T47D (cell line): ENCODE measurements at places on chromosomes 11 and 22.

DNA sequence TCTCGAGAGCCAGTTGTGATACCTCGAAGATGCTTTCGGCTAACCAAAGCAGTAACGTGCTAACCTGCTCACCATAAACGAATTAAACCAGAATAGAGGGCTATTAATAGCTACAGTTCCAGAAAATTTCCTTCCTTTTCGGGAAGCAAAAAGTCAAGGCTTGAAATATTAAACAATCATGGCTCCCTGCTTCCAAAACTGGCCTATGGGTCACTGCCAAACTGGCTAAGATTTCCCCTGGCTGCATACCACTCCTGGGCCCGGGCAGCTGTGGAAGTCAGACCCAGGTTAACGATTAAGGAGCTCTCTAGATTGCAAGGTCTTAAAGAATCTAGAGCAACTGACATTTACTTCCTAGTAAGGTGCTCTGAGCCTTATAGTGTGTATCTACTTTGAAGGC is 1.7 kb downstream of the AMOTL1 start:
- no peak for DNase-seq

DNA sequence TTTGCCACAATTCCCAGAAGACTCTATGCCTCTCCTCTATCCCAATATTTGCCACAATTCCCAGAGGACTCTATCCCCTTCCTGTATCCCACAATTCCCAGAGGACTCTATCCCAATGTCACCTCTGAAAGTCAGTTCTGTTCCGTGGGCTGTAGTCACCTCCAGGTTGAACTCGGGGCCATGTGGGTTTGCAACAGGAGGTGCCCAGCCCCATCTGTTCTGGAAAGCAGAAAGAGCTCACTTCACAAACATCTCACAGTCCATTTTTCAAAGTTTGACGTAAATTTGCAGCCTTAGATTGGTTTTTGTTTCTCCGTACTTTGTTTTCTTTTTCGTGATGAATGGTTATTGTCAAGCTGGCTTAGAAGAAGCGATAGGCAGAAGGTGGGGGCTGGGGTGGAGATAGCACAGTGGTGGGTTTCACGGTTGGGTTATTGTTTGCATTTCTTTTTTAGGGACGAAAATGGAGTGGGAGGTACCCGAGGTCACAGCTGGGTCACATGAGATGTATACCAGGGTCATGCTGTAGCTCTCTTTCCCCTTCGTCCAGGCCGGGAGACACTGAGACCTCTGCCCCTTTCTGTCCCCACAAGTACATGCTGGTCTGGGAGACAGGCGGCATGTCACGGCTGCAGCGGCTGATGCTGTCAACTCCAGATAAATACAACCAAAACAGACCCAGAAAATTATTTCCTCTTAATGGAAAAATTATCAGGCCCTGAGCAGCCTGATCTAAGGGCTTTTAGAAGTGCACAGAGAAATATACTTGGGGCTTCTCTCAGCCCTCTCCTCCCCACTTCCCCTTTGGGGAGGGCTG is 374.5 kb downstream of the CADM1 start:
- DNase-seq = no peak

DNA sequence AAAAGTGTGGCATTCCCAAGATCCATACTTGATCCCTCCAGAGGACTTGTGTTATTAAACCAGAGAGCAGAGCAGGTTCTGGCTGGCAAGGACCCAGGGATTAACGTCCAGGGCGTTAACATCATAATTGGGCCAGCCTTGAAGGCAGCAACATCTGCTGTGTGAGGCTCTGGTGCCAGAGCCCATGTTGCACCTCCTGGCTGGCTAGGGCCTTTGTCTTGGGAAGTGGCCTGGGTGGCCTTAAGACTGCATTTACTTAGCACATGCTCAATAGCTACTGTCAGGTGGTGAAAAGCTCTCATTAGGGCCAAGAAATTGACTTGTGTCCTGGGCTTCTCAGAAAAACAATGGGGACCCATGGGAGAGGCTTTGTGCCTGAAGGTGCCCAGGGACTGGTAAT is 66.6 kb downstream of the CACNG2 start:
- DNase-seq = no peak

DNA sequence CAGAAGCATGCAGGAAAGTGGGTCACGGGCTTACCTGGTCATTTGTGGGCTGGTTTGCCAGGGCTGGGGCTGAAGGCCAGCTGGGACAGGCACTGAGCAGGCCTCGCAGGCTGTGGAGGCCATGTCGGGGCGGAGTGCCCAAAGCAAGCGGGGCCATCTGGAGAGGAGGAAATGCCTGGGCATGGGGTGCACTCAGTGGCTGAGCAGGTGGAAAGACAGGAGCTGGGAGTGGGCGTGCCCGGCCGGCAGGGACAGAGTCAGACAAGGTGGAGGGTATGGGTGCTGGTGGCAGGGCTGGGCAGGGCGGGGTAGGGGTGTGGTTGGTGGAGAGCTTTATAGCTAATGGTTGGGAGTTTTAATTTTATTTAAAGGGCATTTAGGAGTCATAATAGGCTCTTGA is 27.4 kb downstream of the DAGLA start:
- no peak for DNase-seq

DNA sequence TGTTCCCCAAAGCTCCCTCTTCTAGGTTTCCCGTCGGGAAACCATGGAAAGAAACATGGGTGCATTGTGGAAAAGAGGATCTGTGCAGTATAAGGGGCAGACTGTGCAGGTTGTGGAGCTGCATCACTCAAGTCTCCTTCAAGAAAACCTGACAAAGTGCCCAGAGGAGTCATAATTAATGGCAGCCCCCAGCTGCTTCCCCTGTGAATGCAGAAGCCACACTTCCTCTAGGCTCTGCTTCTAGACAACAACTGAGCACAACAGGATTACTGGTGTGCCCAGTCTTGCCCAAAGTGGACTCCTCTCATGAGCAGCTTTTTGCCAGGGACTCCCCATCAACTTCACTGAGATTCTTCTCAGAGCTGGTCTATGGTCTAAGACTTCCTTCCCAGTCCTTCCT is 42.6 kb upstream of the SCUBE2 start:
- no peak for DNase-seq

DNA sequence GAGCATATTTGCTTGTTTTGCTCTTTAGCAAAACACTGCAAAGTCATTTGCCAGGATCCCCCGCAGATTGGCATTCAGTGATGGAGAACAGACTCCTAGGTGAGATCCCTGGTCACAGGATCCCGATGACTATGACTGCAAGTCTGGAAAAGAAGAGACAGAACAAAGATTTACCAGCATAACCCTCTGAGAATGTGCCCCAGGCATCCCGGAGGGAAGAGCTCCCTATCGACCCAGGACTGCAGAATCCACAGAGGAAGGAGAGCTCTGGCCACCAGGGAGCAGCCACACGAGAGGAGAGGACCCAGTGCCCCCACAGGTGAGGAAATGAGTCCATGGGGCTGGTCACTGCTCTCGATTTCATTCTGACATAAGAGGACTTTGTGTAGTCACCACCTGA is 105.2 kb downstream of the ZNF280B start:
- DNase-seq = no peak

GRCh38 chr11:95153857-95154246 is 64.2 kb downstream of the ENDOD1 start:
- no peak for DNase-seq

- no peak for DNase-seq
Measured at GRCh38 chr11:121255473-121256125, 37.0 kb upstream of the SC5D start.

GRCh38 chr11:118789501-118790356 is 1.2 kb downstream of the DDX6 start:
- no peak for DNase-seq

- DNase-seq = no peak
Measured at GRCh38 chr11:75240311-75241035, at the start of gene TPBGL. Gene TPBGL (plus strand): TSS chr11:75240774. CDS start chr11:75241050, 276 bp downstream.

DNA sequence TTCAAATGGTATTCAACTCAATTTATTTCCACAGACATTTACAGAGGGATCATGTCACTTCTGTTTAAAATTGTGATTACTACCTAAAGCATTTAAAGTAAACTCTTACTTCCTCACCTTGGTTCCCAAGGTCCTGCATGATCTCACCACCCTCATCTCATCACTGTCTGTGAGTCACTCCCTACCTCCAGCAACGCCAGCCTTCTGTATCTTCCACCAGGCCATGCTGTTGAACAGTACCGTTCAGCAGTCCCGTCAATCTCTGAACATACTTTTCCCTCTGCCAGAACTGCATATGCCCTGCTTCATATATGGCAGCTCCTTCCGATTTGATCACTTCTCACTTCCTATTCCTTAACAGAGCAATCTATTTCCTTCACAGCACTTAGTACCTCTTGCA is 2.0 kb downstream of the FBXO3 start:
- no peak for DNase-seq

- DNase-seq = peak; percentile 82
Measured at GRCh38 chr11:10450462-10451425, 4.3 kb upstream of the AMPD3 start.

- DNase-seq = no peak
Measured at GRCh38 chr11:131465746-131466145, 95.3 kb downstream of the NTM start.

DNA sequence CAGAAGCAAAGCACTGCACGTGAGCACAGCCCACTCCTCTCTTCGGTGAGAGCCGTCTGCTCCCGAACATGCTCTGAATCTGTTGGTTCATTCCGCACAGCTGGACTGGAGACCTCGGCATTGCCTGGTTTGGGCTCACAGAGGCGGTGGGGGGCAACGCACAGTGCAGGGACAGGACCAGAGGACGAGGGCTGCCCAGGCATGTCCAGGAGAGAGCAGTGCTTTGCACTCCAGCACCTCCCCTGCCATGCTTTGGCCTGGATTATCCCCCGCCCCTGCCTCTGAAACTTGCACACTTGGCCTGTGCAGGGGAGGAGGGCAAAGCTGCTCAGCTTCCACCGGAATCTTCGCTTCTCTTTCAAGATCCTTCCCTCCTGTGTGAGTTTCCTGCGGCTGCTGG is 536.5 kb downstream of the BRD1 start:
- DNase-seq = no peak

GRCh38 chr11:17921659-17922415 is 91.0 kb downstream of the SERGEF start:
- DNase-seq = no peak

DNA sequence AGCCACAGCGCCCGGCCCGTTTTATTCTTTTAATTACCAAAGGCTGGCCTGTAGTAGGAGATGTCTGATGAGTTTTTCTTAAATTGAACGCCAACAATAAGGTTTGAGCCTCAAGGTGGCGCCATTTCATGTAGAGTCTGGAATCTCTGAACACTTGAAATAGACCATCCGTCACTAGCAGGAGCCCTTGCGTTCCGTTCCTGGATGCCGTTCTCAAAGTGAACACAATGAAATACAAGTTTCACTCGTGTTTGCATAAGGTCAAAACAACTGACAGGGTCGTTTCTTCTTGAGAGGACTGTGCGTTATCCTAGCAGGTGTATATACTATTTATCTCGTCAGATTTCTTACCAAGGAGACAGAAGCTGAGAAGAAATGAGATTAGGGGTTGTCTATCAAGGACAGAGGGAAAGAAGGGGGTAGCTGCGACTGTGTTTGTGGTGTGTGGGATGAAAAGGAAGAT is 18.7 kb upstream of the SCGB1D1 start:
- DNase-seq = peak; percentile 51

- no peak for DNase-seq
Measured at GRCh38 chr22:42282943-42283277, 12.5 kb upstream of the TCF20 start.

DNA sequence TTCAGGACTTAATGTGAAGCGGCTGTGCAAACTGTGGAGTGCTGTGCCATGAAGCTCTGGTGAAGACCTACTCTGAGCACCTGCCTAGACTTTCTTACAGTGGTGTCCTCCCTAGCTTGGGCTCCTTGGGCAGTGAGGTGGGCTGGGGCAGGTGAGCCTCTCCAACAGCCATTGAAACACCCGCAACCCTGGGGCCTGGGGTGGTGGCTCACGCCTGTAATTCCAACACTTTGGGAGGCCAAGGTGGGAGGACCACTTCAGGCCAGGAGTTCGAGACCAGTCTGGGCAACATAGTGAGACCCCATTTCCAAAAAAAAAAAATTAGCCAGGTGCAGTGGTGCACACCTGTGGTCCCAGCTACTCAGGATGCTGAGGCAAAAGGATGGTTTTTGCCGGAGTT is 14.3 kb upstream of the SEC14L3 start:
- no peak for DNase-seq

DNA sequence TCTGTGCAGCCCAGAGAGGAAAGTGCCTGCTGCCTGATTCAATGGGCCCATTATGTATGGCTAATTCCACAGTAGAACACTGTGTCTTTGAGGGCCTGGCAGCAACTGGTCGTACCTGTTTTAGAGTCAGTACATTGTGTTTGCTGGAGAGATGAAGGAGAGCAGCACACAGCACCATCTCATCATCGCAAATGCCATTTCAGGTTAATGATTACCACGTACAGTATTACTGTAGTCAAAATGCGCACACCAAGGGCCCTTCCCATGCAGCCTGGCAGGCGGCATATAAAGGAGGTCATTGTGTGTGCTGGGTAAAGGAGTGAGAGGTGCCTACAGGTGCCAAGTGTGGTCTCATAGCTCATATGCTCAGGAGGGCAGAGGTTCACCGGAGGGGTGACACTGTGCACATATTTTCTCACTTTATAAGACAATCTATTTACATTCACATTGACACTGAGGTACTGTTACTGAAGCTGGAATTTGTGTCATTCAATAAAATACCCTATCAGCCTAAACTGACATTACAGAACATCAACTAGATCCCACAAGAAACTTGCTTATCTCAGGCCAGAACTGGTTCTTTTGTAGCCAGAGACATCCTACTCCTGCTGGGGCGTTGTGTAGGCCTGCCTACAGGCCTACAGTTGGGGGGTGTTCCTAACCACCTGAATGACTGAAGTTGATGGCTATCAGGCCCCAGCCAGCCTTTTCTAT is 90.4 kb downstream of the APIP start:
- peak; percentile 25 for DNase-seq

DNA sequence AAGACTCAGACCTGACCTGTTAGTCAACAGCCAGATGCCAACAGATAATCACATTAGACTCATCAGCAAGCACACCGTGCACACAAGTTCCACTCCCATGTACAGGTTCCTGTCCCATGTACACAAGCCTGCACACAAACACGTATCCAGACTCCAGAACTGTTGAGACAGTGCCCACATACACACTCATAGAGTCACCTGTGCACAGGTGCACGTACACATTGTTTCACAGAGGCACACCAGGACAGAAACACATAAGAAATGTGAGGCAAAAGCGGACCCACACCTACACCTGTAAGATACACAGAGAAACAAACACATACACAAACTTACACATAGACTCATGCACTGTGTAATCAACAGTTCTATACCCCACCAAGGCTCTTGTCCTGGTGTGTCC is 2.7 kb upstream of the ZNF74 start:
- no peak for DNase-seq

GRCh38 chr22:37386441-37386840 is 40.8 kb downstream of the ELFN2 start:
- DNase-seq = no peak

DNA sequence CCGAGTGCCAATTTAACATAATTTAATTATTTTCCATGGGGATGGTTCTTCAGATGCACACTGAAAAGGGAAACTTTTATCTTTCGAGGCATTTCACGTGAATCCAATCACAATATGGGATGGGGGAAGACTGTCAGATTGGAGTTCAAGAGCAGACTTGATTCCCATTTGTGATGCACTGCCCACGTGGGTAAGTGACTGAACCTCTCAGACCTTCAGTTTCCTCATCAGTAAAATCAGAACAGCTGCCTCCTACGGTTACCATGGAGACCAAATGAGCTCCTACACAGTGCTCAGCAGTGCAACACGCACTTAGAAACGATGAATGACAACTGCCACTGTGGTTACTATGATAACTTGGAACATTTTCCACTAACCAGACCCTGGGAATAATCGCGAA is 21.7 kb downstream of the KIAA0930 start:
- no peak for DNase-seq
